ENCODE measurements at places on chromosomes 6 and 20.

DNA sequence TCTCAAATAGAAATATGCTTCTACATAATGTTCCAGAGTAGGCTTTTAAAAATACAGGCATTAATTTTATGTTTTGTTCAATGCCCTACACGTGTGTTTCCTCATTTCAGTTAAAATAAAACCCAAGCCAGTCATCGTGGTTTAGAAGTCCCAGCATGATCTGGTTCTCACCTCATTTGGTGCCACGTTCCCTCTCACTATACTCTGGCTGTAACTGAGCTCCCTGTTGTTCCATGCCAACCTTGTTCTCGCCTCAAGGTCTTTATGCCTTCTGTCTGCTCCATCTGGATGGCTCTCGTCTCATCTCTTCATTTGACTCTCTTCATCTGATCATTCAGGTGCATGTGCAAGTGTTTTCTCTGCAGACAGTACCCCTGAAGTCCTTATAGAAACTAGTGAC, 32.6 kb downstream of the HDGFL1 start:
- DNase-seq = no peak

GRCh38 chr20:61126369-61127195, 125.5 kb upstream of the CDH4 start:
- DNase-seq = no peak

GRCh38 chr6:165884813-165885765, 222.0 kb upstream of the PDE10A start:
- peak; percentile 86 for DNase-seq

- DNase-seq = no peak
These were observed 252.3 kb upstream of the QKI start for GRCh38 chr6:163162007-163162873.

DNA sequence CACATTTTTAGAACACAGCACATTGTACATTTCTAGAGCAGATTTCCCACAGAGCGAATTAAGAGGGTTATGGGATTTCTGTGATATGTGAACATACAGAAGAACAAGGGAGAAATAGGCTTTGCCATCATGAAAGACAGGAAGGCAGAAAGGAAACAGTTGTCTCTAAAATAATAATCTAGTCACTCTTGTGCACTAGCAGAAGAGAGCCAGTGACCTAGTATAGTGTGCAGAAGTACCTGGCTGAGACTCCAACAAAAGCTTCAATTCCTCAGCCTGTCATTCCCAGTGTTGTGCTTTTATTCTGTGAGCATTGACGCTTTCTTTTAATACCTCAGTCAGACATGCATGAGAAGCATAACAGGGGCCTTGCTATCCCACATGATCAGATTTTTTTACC, 17.8 kb upstream of the DCBLD1 start:
- no peak for DNase-seq

DNA sequence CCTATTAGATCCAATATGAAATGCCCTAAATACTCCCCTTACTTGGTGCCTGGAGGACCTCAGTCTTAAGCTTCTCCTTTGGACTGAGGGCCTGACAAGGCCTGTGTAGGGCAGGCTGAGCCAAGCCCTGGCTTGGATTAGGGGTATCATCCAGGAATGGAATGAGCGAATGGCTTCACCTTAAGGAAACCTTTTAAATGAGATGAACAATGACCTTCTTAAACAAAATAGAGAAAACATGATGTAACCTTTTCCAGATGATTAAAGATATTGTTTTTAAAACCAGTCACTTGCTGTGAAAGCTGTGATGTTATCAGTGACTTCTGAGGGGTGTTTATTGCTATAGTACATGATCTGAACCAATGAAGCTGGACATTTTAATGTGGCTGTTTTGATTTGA, 55.5 kb downstream of the TRAF3IP2 start:
- no peak for DNase-seq

GRCh38 chr6:151807513-151808370, at the start of gene ESR1:
ESR1 (plus strand) TSS chr6:151807682; CDS start chr6:151807913, 231 bp downstream.
- peak; percentile 49 for DNase-seq

GRCh38 chr6:105560611-105561066, 157.8 kb upstream of the PREP start:
- DNase-seq = peak; percentile 86

DNA sequence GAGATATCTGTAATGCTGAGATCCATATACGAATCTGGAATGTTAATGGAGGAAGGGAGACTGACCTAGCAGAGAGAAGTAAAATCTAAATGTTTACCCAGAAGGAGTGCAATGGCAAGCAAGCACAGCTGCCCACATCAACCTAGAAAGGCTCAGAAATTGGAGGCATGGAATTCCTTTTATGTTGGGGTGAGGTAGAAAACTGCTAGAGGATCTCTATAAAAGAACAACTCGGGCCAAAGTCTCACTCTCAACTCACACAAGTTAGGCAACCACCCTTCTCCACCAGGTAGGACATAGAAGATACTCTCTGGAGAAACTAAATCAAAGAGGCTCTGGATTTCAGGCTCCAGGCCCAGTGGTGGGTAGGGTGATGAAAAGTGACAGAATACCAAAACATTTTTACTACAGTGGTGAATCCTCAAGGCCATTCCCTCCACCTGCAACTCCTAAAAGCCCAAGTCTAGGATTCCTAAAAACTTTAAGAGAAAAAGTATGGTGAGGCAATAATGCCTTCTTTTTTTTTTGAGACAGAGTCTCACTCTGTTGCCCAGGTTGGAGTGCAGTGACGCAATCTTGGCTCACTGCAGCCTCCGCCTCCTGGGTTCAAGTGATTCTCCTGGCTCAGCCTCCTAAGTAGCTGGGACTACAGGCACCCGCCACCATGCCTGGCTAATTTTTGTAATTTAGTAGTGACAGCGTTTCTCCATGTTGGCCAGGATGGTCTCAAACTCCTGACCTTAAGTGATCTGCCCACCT, 9.5 kb upstream of the ADGRG6 start:
- DNase-seq = no peak

DNA sequence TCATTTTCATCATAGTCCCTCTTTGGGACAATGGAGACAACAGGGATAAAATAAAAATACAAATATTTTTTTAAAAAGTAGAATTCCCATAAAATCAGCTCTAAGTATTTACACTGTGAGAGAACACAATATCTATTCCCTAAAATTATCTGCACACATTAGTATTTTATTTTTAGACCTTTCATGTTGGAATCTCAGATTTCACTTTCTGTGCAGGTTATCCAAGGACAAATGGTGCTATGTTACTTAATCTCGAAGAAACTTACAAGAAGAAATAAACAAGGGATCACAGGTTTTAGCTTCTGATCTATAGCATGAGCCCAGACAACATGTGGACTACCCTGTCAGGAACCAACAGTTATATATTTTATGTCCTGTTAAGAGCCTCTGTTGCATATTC, 23.0 kb upstream of the LYRM2 start:
- no peak for DNase-seq

DNA sequence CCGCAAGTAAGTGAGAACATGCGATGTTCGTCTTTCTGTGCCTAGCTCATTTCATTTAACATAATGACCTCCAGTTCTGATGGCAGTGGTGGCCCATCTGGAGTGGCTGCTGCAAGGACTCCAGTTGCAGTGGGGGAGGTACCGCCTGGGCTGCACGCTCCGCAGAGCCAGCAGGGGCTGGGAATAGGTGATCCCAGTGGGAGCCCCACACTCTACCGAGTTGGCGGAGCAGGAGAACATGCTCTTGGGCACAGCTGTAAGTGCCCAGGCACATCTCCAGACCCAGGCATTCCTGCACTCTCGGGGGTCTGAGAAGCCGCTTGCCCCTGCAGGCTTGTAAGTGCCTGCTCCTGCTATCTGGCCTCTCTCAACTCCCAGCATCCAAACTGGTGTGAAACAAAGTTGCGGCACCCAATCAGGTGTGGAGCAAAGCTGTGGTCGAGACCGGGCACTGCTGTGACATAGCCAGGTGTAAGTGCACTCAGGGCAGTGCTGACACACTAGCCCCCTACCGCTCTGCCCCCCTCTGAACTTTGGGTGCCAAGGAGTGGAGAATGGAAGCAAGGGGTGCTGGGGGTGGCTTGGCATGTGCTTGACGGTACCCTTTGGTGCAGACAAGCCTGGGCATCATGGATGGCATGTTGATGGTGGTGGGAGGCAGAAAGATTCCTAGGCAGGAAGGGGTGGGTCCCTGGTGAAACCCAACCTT, 130.2 kb downstream of the HTR1B start:
- DNase-seq = no peak

- peak; percentile 57 for DNase-seq
These were observed 50.3 kb downstream of the MYB start for GRCh38 chr6:135231469-135231844.

DNA sequence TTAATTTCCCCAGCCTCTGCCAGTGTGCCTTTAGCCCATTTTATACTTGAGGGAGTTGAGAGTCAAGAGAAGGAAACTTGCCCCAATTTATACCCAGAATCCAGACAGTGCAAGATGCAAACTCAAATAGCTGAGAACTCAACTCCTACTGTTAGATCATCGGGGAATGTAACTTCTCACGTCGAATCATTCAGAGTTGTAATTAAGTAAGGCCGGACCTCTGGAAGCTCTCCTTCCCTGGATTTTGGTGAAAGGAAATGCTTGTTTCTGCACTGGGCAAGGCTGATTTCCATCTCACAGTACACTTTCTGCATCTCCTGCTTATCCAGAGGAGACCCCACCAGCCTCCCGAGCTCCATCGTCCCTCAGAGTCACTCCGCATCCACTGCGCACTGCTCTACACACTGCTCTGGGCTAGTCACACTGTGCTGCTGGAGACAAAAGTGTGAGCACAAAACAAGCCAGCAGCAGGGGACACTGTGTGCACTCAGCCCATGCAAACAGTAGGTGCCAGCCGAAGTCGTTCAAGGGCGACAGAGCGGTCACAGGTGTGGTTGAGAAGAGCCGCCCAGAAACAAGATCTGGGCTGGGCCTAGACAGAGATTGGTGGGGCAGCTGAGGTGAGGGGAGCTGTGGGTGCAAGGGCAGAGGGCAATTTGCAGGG, 150.4 kb upstream of the QKI start:
- no peak for DNase-seq

GRCh38 chr6:17519120-17519519, 81.0 kb upstream of the FAM8A1 start:
- DNase-seq = peak; percentile 28

DNA sequence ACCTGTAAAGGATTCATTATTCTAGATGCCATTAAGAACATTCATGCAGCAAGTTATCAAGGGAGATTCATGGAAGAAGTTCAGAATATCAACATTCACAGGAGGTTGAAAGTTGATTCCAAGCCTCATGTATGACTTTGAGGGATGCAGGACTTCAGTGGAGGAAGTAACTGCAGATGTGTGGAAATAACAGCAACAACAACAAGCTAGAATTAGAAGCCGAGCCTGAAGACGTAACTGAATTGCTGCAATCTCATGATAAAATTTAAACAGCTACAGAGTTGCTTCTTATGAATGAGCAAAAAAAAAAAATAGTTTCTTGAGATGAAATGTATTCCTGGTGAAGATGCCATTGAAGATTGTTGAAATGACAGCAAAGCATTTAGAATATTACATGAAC, 73.3 kb upstream of the NXT1 start:
- no peak for DNase-seq

- no peak for DNase-seq
These were observed 20.4 kb upstream of the MCUR1 start for GRCh38 chr6:13834790-13835189.

GRCh38 chr6:163757520-163757919, 343.0 kb downstream of the QKI start:
- no peak for DNase-seq

- peak; percentile 23 for DNase-seq
These were observed 12.1 kb upstream of the MRPS18A start for GRCh38 chr6:43699564-43700186.

- no peak for DNase-seq
These were observed 99.5 kb downstream of the MAFB start for GRCh38 chr20:40589581-40589980.

DNA sequence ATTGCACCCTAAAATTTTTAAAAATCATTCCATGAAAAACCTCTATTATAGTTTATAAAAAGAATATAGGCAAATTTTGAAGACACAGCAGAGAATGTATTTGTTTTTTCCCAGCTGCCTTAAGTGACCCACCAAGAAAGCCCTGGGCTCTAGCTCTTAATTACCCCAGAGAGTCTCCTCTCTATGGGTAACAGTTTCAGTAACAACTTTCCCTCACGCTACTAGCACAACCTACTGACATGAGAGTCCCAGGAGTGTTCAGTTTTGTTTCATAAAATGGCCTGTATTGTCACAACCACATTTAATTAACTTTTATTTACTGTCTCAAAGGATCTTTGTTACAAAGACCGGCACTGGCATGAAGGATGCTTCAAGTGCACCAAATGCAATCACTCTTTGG, 41.5 kb downstream of the FHL5 start:
- DNase-seq = no peak

GRCh38 chr6:148358196-148358785, 15.7 kb downstream of the SASH1 start:
- DNase-seq = peak; percentile 68

DNA sequence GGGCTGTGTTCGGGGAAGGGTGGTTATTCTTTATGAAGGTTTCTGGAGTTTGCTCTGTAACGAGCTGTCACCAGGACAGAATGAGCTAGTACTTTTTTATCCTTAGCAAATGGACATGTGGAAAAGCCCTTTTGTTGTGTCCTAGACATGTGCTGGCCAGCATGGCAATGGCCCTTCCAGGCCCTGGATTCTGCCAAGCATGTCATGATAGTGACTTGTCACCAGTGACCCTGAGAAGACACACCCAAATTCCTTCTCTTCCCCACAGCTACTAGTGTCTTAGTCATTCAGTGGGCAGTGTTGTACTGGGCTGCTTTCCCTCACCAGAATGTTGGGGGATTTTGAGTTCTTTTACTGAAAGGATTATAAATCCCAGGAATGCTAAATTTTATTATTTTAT, 74.0 kb upstream of the XRN2 start:
- peak; percentile 70 for DNase-seq

- DNase-seq = no peak
These were observed 22.3 kb upstream of the KCNK16 start for GRCh38 chr6:39344821-39345280.

- DNase-seq = peak; percentile 53
These were observed 71.9 kb downstream of the SRC start for GRCh38 chr20:37417617-37418467.

DNA sequence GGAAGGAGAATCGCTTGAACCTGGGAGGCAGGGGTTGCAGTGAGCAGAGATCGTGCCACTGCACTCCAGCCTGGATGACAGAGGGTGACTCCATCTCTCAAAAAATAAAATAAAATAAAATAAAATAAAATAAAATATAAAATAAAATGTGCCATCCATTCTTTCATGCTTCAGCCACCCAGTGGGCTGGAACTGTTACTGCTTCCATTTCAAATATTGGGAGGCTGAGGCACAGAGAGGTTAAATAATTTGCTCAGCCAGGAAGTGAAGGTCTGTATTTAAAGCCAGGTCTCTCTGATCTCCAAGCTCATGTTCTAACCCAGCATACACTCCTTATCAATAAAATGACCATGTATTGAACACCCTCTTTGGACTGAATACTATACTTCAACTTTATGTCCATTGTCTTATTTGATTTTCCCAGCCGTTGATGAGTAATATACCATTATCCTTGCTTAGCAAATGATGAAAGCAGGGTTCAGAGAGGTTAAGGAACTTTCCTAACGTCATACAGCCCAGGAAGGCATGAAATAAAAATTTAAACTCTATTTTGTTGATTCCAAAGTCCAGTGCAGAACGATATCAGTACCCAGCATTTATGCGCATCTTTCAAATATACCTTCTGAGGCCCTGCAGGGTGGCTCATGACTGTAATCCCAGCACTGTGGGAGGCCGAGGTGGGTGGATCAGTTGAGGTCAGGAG, 25.8 kb upstream of the SLC9A8 start:
- peak; percentile 64 for DNase-seq

Measured in GM23248 (cell line).